ENCODE measurements at places on chromosomes 4 and X.

DNA sequence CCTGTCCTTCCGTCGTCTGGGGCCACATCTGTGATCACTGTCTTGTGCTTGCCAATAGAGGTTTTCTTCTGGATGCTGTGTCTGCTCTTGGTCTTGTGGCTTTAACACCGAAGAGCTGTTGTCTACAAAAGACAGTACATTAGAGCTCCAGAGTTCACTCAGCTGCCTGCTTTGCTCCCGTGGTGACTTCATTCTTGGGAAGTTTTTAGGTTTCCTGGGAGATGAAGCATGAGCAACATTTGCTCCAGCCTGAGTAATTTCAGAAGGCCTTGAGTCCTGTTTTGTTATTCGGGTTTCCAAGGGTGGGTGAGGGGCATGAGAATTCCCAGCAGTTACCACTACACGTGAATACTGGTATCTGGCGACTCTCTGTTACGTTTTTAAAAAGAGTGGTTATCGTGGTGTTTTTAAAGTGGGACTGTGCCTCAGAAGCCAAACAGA is 189.2 kb downstream of the SHROOM3 start:
- DNase-seq: no peak

- DNase-seq: no peak
These were observed 9.5 kb upstream of the CXCR3 start for GRCh38 chrX:71627588-71628404.

- DNase-seq: no peak
These were observed 10.9 kb downstream of the RTL5 start for GRCh38 chrX:72120837-72121236.

DNA sequence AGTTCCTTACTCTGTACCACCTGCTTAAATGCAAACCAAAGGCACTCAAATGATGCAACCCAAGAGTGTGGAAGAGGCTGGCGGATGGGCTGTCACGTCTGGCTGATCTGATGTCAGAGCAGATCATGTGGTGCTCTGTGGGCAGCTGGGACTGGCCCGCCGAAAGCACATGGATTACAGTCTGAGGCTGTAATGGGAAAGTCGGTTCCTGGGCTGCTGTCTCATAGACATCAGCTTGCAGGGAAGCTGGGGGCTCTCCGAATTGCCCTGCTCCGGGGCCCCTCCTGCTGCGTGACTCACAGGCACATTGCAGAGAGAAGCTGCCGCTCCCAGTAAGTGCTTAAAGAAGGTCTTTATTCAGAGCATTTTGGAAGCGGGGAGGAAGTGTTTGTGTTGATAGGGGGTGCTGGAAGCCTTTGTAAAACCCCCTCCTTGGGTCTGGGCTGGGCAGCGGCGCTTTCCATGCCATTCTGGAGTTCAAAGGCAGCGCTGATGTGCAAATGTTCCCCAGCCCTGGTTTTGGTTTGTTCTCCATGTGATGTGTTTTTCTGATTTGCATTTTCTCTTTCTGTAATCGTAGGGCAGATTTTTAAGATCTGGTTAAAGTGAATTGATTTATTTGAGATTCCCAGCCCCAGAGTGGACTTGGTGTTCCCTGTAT is 181.1 kb downstream of the LARP7 start:
- DNase-seq: peak; percentile 70

- DNase-seq: peak; percentile 79
These were observed 2.3 kb downstream of the ZNF827 start for GRCh38 chr4:145936142-145936996.

DNA sequence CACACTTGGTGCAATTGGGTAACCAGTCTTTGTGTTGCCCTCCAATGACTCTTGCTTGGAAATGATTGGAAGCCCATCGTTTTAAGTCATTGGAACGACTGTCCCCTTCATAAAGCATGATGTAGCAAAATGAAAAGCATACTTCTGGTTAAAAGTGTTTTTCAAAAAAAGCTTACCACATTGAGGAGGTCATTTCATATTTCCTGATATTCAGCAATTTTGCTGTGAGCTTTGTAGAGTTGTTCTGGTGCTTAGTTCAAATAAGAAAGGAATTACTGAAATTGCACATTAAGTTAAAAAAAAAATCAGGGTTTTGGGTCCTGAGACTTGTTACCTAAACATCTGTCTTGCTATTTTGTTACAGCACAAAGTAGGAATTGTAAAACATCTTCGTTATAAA is 51.8 kb downstream of the TBL1X start:
- DNase-seq: no peak

- no peak for DNase-seq
These were observed 24.5 kb upstream of the TSR2 start for GRCh38 chrX:54415534-54416350.

GRCh38 chr4:73451981-73452747 is 16.1 kb downstream of the AFP start:
- DNase-seq: no peak

- no peak for DNase-seq
These were observed 246.2 kb downstream of the ASMT start for GRCh38 chrX:1860936-1861594.

DNA sequence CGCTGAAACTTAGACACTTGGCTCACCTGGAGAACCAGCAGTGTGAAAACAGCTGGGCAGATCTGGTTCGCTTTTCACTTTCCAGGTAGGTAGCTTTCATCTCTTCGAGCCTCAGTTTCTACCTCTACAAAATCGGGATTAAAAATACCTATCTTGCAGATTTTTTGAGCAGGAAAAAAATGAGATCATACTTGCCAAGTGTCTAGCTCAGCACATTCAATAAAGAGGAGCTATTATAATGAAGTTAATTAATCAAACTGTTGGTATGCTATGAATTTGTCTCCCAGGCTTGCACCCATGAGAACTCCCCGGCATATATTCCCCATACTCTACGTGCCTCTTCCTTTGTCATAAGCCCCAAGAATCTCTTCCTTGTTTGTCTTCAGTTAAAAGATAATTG is 158.6 kb upstream of the LDB2 start:
- no peak for DNase-seq

GRCh38 chr4:38884254-38884653 is 16.6 kb downstream of the FAM114A1 start:
- no peak for DNase-seq

GRCh38 chr4:163395055-163395454 is 51.4 kb downstream of the NPY5R start:
- DNase-seq: no peak

GRCh38 chr4:118682928-118683327 is 2.3 kb upstream of the METTL14 start:
- no peak for DNase-seq

DNA sequence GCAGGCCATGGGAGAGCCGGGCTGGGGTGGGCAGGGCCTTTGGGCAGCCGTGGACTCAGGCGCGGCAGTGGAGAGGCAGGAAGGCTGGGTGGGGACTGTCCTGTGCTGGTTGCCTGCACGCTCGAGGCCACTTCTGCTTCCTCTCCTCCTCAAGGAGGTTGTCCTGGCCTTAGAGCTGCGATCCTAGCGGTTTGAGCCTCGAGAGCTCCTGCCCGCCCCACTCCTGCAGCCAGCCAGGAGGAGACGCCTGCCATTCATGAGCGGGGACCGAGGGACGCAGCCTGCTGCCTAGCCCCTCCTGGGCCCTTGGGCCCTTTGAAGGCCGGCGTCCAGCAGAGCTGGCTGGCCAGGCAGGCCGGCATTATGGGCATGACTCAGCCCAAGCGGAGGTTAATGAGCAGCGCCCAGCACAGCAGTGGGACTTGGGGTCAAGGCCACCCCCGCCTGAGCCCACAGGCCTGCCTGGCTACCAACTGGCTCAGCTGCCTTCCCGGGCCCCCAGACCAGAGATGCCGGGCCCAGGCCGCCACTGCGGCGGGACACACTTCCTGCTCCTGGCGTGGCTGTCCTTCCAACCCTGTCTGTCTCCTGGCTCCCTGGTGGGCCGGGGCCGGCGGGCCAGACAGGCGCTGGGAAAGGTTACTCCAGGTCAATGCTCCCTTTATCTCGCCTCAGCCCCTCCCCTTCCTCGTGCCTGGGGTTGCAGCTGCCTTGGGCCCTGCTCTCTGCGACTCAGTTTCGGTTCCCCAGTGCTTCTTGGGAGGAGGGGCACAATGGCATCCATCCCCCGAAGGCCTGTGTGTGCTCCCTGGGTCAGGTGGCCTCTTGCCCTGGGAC is 1.8 kb downstream of the ABCD1 start:
- DNase-seq: no peak

DNA sequence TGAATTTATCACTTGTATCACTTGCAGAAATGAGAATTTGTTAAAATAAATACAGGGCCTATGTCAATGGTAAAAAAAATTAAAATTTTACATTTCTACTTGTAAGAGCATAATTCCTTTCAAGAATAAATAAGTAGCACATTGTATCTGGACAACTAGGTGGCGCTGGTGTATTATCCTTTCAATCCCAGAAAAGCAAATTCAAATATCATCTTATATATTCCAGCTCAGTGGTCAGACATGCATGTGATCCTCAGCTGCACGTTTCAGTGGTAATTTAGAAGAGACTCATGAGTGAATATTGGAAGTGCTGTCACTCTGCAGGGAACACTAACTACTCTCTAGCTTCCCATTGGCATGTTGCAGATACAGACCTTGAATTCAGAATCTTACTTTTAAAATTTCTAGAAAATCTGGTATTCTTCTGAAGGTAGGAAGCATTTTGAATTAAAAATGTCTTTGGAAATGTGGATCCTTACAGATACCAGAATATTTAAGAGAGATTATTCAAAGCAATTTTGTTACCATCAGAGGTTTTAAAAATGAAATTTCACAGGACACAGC is 1414.7 kb upstream of the TENM3 start:
- no peak for DNase-seq

DNA sequence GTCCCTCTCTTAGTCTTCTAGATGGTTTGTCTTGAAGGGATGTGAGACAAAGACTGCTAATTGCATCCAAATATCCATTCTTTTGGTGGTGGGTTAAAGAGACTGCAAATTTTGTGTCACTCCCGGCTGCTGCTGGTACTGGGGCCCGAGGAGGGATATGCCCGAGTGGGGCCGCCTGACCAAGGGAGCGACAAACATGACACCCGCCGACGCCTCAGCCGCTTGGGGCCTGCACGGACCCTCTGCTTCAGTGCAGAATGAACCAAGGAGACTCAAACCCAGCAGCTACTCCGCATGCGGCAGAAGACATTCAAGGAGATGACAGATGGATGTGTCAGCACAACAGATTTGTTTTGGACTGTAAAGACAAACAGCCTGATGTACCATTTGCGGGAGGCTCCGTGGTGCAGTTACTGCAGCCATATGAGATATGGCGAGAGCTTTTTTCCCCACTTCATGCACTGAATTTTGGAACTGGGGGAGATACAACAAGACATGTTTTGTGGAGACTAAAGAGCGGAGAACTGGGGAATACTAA is 13.6 kb upstream of the ARX start:
- no peak for DNase-seq

DNA sequence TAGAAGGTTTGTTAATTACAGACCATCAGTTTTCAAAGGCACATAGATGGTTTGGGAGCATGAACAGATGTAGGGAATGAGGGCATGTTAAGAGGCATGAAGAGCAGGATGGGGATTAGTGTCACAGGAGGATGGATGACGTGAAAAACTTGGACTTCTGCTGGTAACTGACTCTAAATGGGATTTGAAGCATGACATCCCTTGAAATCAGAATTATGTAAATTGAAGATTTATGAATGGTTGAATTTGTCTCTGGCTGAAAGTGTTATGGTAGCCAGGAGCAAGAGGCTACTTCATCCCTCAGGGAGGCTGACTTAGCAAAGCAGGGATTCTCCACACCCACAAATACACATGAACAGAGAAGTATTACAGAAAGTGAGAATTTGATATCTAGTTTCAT is 454.6 kb downstream of the MAGEB5 start:
- no peak for DNase-seq

- DNase-seq: no peak
These were observed 125.6 kb downstream of the CBR4 start for GRCh38 chr4:168884251-168885124.

DNA sequence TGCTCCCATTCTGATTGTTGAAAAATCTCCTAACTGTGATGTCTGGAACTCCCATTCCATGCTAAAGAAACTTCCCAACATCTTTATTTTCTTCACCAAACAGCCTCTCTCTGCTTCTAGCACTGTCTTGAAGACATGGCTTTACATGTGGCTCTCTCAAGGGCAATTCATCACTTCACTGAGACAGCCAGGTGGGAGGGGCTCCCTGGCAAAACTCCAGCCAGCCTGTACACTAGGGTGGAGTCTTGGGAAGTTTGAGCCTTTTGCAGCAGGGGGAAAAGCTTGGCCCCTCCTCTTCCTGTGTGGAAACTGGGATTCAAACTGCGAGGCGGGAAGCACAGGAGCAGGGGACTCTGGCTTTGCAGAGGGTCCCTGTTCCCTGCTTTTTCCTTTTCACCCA is 130.5 kb upstream of the TTC29 start:
- no peak for DNase-seq

DNA sequence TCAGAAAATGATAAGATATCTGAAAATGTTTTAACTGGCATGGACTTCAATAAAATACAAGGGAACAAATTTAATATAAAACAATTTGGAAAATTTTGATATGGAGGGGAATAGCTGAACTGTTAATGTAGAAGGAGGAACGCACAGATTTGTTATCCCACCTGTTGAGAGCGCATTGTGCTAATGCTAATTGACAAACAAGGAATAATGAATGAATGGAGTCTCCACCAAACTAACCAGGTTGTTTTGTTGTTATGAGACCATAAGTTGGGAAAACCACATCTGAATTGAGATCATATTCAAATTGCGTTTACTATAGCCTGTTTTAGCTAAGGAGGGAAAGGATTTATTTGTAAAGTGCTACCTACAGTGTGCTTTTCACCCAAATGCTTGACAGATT is 195.6 kb downstream of the ADGRL3 start:
- no peak for DNase-seq

DNA sequence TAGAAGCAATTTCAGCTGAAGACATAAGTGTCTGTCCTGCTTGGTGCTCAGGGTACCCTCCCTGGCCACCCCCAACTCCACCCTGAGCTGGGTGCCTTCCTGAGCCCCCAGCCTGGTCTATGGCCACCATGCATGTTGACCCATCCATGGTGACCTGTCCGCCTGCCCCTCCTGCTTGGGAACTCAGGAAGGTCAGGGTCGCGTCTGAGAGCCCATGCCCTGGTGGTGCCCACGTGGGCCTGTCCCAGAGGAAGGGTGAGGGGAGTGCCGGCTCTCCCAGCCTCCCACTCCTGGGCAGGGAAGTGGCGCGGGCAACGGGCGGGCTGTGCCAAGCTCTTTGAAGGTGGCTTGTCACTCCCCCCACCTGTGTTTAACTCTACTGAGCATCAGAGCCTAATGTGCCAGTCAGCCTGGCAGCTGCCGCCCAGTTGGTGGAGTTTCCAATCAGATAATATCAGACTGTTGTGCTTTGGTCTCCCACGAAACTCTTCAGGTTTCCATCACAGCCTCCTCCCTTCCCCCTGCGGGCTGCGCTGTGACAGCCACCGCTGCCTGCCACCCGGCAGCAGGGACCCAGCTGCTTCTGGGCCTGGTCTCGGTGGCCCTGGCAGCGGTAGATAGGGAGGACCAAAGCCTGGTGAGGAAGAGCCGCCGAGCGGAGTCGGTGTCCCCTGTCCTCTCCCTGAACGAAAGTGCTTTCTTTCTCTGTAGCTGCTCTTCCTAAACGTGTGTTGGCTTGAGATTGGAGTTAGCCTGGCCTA is 4.8 kb downstream of the SH3BP2 start:
- peak; percentile 72 for DNase-seq

- DNase-seq: no peak
These were observed 139.9 kb upstream of the SLC4A4 start for GRCh38 chr4:71198958-71199357.

GRCh38 chr4:121819216-121819965 is 4.3 kb downstream of the CCNA2 start:
- DNase-seq: no peak

Measured in activated CD8-positive, alpha-beta memory T cell treated with anti-CD3 and anti-CD28 coated beads, Interleukin-2, amount 50 U/mL, for 48 hours (primary cell).